Stimulated activated CD4-positive, alpha-beta T cell treated with anti-CD3 and anti-CD28 coated beads, Interleukin-4, amount 100 ng/mL, for 4 hours (primary cell): ENCODE measurements at places on chromosomes 2 and 18.

- DNase-seq = no peak
Measured at GRCh38 chr2:136016836-136017235, 31.4 kb upstream of the DARS1 start.

DNA sequence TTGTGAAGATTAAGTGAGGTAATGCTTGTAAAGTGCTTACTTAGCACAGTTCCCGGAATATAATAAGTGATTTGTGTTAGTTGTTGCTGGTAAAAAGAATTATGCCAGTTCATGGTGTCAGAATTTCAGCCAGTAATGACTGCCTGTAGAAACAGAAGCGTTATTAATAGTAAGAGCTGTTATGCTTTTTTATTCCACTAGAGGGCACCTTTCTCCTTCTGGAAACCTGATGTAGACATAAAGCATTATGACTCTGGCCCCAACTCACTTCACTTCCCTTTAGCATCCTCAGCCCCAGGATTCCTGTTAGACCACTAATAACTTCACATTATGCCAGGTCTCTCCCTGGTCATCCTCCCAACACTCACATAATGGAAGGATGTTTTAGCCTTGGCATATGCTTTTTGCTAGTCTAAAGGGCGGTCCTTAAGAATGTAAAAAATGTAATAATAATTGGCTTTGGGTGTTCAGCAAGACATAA is 34.9 kb downstream of the C18orf54 start:
- DNase-seq = no peak

GRCh38 chr18:49565612-49566011 is 3.8 kb downstream of the LIPG start:
- no peak for DNase-seq

DNA sequence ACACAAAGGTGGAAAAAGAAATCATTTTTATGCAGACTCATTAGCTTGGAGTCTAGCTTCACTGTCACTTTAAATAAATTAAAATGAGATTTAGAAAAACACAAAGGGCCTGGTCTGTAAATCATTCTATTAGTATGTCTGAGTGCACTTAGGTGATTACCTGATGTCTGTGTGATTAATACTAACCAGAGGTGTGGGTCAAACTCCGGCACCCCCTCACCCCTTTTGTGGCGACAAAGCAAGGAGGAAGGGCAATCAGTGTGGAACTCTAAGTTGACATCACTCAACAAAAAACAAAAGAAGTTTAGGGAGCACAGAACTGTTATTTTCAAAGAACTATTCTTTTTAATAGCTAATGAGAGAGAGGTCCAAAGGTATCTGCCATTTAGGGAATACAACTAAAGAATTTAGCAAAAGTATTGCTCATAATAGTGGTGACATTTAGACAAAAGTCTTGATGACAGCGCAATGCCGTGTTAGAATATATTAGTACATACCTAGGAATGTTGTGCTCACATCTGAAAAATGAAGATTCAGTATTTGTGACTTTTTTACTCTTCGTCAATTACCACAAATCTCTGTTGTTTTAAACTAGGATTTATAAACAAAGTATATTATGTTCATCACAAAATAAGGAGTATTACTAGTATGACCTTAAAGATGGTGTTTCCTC is 66.3 kb downstream of the ZEB2 start:
- no peak for DNase-seq

DNA sequence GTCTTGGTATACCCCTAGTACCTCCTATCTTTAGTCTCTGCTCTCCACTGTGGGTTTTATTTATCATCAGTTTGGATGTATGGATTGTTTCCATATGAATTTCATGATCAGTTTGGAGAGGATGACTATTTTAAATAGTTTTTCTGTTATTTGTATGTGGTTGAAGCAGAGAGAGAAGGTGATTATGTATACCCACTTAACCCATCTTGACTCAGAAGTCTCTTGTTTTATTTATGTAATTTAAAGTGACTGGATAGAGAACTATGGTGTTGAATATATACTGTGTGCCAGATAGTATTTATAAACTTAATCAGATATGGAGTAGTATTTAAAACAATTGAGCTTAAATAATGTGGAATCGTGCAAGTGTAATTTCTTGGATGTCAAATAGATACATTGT is 39.9 kb downstream of the SMAD4 start:
- no peak for DNase-seq

GRCh38 chr18:59658941-59659340 is 38.3 kb downstream of the CCBE1 start:
- DNase-seq = no peak
